Midbrain (tissue), 1 donor: ENCODE measurements at places on chromosomes 13 and 19.

DNA sequence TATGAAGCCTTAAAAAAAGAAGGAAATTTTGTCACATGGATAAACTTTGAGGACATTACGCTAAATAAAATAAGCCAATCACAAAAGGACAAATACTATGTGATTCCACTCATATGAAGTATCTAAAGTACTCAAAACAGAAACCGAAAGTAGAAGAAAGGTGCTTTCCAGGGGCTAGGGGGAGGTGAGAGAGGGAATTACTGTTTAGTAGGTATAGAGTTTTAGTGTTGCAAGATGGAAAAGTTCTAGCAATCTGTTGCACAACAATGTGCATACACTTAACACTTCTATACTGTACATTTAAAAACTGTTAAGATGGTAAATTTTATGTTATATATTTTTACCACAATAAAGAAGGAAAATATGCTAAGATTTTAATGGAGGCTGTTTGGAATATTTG is 83.0 kb downstream of the POLR1D start:
- no peak for DNase-seq

GRCh38 chr19:42619271-42619670 is 24.5 kb upstream of the CEACAM8 start:
- DNase-seq: no peak

DNA sequence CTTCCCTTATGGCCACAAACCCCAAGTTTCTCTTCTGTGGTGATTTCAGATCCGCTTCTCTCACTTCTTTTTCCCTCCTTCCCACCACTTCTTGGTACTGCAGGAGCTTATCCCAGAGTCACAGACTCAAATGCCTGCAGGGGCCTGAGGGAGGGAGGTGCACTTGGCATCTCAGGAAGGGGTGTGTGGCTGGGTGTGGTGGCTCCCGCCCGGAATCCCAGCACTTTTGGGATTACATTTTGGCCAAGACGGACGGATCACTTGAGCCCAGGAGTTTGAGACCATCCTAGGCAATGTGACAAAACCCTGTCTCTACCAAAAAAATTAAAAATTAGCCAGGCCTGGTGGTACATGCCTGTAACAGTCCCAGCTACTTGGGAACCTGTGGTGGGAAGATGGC is 5.6 kb downstream of the USF2 start:
- DNase-seq: no peak

- no peak for DNase-seq
These were observed 574 bp downstream of the MKNK2 start for GRCh38 chr19:2050349-2050990.

DNA sequence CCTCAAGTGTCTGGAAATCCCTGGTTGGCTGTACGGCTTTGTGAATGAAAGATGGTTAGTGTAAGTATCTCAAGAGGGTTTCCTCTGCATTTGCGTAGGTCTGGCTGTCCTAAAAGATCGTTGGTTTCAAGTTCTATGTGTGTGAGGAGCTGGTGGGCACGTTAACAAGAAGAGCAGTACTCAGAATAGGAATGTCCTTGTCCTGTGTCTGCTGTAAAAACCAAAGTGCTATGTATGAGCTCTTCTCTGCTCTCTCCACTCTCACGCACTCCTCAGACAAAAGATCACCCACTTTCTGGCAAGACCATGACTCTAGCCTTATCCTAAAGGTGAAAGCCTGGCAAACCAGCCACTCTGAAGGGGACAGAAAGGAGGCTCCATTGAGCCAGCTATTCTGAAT is 39.1 kb downstream of the USP12 start:
- DNase-seq: no peak

DNA sequence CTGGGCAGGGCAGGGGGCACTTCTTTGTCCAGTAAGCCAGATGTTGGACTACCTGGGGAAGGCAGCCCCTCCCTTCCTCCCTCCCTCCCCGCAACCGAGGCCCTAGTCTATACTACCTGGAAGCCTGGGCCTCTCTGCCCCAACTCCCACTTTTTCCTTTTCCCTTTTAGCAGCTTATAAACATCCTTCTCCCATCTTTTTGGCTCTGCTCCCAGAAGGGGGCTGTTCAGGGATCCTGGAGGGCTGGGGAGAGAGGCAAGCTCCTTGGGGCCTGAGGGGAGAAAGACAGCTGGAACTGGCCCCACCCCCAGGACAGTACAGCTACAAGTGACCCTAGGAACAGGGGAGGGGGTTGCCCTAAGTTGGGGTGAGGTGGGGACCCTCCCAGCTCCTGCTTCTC is 44.9 kb downstream of the LYL1 start:
- no peak for DNase-seq

DNA sequence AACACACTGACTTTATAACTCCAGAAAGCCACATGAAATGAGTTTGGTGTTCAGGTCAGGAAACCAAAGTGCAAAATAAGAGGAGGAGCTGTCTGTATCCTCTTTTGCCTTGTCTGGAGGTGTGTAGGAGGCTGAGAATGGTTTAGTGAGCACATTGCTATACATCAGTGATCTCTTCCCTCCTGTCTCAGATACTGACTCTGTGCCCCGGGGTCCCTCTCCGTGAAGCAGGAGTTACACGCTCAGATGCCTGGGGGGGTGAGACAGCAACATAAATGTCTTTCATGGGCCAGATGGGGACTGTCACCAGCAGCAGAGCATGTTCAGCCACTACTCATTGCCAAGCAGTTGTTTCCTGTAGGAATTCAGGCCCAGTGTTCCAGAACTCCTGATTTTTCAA is 285.4 kb downstream of the ATP8A2 start:
- DNase-seq: no peak

DNA sequence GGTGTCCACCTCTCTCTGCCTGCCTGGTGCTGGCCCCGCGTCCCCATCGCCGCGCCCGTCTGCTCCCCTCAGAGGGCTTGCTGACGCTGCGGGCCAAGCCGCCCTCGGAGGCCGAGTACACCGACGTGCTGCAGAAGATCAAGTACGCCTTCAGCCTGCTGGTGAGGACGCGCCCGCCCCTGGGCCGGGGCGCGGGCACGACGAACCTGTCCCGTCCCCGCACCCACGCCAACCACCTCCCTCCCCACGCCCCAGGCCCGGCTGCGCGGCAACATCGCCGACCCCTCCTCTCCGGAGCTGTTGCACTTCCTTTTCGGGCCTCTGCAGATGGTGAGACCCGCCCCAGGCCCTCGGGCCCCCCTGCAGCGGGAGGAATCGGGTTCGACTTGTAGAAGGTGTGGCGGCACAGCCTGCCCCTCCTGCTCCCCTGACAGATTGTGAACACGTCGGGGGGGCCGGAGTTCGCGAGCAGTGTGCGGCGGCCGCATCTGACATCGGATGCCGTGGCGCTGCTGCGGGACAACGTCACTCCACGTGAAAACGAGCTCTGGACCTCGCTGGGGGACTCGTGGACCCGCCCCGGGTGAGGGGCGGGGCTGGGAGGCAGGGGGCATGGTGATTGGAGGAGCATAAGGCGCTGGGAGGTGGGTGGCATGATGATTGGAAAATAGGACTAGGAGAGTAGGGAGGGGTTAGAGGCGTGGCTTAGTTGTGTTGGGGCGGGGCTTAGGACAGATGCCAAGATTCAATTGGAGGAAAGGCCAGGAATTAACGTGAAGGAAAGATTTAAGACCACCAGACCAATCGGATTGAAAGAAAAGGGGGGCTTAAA is 6.6 kb downstream of the EPS8L1 start:
- DNase-seq: no peak

DNA sequence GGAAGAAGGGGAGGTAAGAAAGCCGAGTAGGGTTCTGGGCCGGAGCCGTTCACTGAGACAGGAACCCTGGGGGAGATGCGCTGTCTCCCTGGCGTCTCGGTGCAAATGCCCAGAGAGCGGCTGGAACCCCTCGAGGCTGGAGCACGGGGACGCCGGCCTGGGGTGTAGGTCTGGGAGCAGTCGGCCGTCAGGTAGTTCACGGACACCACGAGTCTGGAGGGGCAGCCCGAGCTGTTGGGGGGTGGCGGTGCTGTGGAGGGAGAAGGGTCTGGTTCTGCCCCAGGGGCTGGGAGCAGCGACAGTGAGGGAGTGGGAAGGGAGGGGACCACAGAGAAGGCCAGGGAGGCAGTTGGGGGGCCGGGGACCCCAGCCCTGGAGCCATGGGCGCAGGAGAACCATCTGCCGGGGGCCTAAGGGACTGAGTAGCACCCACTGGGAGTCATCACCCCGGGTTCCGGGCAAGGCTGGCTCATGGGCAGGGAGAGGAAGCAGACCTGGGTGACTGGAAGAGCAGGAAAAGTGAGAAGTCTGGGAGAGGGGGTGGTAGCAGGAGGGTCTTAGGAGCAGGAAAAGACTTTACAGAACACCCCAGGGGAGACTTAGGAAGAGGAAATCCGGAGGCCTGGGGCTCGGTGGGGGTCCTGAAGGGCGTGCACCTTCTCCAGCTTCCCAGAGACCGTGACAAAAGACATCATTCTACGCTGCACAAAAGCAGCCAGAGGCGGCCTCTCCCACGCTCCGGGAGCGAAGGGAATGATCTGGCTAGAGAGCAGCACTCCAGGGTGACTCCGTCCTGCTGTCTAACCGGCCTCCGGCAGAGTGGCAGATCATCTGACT is 173.1 kb upstream of the SOX1 start:
- DNase-seq: no peak
